HTR-8/SVneo (cell line): ENCODE measurements at places on chromosomes 6 and 20.
A peak's percentile ranks its signal among the peaks of the same experiment; 100 is the strongest.

DNA sequence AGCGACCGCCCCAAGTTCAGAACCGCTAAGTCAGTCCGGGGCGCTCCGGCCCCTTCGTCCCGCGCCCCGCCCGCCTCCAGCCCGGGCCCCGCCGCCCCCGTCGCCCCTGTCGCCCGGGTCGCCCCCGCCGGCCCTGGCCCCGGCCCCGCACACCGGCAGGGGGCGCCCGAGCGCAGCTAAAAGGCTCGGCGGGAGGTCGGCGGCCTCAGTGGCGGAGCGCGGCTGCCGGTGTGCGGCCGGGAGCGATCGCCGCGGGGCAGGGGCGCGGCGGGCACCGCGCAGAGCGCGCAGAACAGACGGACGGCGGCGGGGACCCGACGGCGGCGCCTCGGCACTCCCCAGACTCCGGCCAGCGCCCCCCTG lies at the start of gene FNDC1:
TSS of gene FNDC1 (plus strand) at position 208 of the 363 bp plus-strand sequence. CDS start 197 bp downstream, outside the sequence.
- peak; percentile 62 for DNase-seq

GRCh38 chr6:144955859-144956258 lies 670.7 kb downstream of the UTRN start:
- DNase-seq = no peak

DNA sequence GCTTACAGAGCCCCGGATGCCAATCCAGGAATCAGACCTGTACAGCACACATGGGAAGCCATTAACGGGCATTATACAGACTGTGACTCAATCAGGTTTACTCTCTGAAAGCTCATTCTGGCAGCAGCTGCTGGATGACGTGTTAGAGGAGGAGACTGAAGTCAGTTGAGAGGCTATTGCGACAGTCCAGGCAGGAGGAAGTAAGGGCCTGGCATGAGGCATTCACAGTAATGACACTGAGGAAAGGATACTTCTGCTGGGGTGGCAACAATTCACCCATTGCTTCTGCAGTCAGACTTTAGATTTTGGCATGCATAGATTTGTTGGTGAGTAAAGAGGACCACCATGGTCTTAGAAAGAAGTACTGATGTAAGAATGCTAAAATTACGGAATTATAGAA lies 151.0 kb upstream of the HEY2 start:
- no peak for DNase-seq

DNA sequence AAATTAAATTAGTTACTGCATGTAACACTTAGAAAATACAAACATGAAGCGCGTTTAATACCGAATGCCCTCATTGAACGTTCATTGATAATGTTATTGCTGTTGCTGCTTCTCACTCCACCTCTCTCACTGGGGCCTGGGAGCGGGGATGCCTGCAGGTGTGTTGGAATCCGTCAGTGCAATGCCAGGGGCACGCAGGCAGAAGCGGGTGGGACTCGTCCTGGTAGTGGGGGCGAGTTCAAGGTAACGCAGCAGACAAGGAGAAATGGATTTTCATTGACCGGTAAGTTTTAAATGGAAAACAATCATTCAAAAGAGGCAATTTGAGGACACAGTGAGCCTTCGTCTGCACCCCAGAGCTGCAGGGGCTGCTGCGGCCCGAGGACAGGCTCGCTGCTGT lies 71.2 kb upstream of the AFDN start:
- no peak for DNase-seq

DNA sequence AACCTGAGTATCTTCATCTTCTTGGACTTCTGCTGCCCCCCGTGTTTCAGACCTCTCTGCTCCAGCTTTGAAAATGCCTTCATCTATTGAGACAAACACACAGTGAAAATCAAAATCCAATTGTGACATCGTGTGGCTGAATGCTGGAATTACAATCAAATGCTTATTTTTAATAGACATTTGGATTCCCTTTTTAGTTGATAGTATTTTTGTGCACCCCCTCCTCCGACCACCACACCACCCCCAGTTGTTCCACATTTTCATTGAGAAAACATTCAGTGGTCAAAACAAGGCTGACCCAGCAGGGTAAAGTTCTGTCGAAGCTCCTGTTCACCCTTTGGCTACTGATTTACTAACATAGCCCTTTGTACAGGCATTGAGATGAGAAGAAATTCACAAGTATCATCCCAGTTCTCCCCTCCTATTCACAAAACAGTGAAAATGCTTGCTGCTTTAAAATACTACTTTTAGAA lies 79.0 kb downstream of the NRSN1 start:
- peak; percentile 14 for DNase-seq

- no peak for DNase-seq
Measured at GRCh38 chr6:168915242-168915641, 338.4 kb downstream of the THBS2 start.

DNA sequence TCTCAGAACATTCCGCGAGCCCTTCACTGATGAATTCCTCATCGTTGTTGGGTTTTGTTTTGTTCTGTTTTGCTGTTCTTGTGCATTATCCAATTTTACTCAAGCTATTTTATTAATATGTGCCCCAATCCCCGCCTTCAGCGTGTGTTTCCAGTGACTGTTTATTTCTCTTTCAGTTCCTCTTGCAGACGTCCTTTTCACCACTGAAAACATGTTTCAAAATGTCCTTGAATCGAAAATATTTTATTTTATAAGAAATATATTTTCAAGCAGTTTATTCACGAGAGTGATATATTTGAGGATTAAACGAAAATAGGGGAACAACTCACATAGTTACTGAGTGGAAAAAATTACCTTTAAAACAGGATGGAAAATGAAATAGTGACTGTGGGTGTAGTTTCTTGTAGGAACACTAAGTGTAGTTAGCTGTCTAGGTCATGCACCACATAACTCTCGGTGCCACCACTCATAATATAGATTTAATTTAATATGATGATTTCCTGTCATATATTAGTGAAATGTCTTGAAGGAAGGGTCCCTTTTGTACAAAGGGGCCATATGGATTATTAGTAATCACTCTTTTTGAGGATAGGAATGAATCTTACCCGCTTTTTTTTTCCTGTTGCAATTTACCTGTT lies 45.3 kb upstream of the HDDC2 start:
- DNase-seq = no peak

- no peak for DNase-seq
Measured at GRCh38 chr20:45467861-45468260, 1.7 kb upstream of the WFDC2 start.

- DNase-seq = peak; percentile 54
Measured at GRCh38 chr20:9359561-9360308, 154.7 kb upstream of the LAMP5 start.

DNA sequence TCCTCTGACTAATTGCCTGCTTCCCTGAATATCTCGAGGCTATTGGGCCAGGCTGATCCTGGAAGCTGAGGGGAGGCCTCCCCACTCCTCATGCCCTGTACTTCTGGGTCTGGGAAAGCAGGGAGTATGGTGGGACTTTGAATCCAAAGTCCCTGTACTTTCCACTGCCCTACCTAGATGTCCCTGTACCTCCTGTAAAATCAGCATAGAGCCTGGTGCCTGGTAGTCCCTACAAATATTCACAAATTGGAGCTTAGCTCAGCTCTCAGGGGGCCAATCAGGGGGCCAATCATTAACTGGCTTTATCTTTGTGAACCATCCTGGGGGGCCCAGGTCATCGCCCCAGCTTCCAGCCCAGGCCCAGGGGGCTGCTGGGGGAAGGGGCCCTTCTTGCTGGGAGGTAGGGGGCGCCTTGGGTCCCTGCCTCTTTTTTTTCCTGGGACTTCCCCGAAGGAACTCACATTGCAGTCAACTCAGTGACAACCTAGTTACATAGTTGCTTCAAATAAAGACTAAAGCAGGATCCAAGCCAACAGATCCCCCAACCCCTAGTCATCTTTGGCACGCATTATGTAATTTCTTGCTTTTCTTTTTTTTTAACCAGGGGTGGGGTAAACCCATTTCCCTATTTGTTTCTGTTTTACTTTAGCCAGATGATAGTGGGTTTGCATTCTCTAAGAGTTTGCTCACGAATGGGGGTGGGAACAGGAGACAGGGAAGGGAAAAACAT lies 6.9 kb upstream of the VEGFA start:
- DNase-seq = no peak

- DNase-seq = no peak
Measured at GRCh38 chr6:32943864-32944649, 3.2 kb upstream of the HLA-DMB start.

DNA sequence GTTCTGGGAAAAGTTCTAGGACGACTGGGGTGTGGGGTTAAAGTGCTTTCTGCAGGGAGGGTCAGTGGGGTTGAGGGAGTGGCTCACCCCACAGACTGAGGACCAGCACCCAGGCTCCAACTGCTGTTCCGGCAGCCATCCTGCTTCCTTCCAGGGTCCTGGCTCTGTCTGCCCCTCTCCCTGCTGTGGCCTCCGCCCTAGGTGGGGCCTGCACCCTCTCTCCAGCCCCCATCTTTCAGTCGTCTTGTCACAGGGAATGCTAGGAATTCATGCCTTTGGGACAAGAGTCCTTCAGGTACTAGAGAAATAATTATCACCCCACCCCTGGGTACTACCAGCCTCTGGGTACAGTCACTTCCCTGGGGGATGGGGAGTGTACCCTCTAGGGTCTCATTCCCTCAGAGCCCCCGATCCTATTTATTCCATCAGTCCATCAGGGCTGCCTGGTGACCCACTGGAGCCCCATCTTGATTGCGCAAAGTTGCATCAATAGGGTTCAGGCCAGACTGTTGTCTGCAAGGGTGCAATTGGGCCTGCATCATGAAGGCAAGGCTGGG lies at the start of gene AGER:
TSS of gene AGER (minus strand) at position 170 of the 557 bp plus-strand sequence. CDS start at position 139, 31 bp downstream.
- no peak for DNase-seq

GRCh38 chr6:42923666-42924065 lies 5.6 kb upstream of the CNPY3 start:
- DNase-seq = no peak

- DNase-seq = no peak
Measured at GRCh38 chr6:166203641-166204222, 36.1 kb upstream of the TBXT start.

- no peak for DNase-seq
Measured at GRCh38 chr6:107539849-107540464, 50.0 kb downstream of the SOBP start.

- DNase-seq = peak; percentile 87
Measured at GRCh38 chr6:30154709-30155519, 6.1 kb downstream of the TRIM10 start.

GRCh38 chr6:56927538-56928453 lies 27.1 kb upstream of the BEND6 start:
- no peak for DNase-seq

DNA sequence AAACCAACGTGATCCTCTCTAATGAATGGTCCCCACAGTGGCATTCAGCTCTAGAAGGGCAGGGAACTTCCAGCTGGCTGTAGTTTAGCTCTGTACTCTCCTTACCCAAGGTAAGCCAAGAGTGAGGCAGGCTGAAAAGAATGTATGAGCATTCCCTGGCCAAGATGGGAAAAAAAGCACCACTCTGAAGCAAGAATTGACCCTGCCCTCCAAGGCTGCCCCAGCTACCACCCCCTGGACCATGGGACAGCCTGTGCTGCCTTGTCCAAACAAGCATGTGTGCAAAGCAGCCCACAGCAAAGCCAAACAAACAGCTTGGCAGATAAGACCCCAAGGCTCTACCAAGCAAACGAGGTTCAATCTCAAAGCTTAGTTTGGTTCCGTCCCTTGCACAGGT lies 73.9 kb downstream of the GFOD1 start:
- no peak for DNase-seq

GRCh38 chr6:169162752-169163407 lies 90.8 kb downstream of the THBS2 start:
- peak; percentile 90 for DNase-seq

- DNase-seq = no peak
Measured at GRCh38 chr20:33724439-33725094, 4.5 kb upstream of the PXMP4 start.

GRCh38 chr6:125780540-125781313 lies 10.0 kb upstream of the NCOA7 start:
- DNase-seq = peak; percentile 41

DNA sequence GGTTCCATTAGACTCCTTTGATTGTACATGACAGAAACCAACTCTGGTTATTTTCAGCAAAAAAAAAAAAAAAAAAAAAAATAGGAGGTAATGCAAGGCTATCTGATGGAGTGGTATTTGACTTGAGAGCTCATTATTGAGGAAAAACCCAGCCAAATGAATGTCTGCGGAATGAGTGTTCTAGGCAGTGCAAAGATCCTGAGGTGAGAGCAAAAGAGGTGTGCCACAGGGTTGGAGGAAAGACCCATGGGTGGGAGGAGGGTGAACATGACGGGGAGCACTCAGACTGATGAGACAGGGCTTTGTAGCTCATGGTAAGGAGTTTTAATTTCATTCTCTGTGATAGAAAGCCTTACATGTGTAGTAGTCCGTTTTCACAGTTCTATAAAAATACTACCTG lies 188.9 kb downstream of the TSHZ2 start:
- no peak for DNase-seq

DNA sequence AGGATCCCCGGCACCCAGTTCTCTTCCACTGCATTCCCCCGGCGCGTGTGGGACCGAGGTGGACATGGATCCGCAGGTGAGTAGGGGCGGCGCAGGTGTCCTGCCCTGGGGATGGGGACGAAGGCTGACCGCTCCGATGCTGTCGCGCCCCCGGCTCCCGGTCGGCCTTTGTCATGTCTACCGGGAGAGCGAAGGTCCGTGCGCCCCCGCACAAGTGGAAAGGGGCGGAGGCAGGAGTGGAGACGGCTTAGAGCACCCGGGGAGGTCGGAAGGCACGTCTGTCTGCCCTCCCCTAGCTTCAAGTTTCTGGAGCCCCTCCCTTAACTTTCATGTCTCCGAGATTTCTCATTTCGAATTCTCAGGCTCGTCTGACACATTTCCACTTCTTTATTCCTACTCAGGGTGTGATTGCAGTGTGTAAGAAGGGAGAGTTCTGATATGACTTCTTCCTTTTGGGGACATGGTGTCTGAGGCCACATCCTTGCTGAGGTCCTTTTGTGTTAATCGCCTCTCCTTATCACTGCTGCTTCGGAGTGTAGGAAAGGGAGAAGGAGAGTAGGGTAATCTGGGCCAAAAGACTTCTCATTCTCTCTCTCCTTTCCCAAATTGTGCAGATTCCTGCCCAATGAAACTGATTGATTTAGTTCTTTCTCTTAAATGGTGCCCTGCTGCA lies 435 bp downstream of the KIFC1 start:
- DNase-seq = no peak

DNA sequence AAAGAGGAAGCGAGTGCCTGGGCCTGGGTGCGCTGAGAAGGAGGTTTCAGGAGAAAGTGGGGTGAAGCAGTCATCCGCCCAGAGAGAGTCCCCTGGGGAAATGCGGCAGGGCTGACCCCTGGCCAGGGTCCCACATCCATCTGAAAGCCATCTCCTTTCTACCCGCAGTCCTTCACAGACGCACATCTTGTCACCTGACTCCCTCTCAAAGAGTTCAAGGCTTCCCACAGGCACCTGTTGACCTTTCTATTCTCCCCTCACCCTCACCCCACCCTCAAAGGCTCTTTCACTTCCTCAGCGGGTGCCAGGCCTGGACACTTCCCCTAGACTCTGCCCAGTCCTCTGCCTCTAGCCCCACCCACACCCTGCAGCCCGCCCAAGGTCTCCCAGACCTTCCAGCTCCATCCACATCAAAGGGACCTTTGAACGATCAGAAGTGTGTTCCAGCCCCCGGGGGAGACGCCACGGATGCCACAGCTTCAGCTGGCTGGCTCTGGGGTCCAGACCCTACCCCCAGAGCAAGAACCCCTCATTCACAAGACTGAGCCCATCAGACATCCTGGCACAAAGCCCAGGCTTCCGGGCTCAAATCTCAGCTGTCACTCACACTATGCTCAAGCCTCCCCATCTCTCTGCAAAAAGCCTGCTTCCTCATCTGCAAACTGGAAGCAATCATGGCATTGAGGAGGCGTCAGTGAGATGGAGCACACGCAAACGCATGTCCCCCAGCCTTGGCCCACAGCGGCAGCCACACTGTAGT lies 2.1 kb downstream of the CTSZ start:
- no peak for DNase-seq

- DNase-seq = no peak
Measured at GRCh38 chr6:5771759-5772390, 234.8 kb downstream of the NRN1 start.

GRCh38 chr6:102749210-102749971 lies 1355.9 kb downstream of the GRIK2 start:
- no peak for DNase-seq
